Upper lobe of left lung (tissue), 6 donors: ENCODE measurements at places on chromosomes 2 and 18. TPM values are rescaled to one million over a fixed set of nuclear protein-coding genes. Genes with fewer than 3 reads are reported as not detected.
A peak's percentile ranks its signal among the peaks of the same experiment; 100 is the strongest.

DNA sequence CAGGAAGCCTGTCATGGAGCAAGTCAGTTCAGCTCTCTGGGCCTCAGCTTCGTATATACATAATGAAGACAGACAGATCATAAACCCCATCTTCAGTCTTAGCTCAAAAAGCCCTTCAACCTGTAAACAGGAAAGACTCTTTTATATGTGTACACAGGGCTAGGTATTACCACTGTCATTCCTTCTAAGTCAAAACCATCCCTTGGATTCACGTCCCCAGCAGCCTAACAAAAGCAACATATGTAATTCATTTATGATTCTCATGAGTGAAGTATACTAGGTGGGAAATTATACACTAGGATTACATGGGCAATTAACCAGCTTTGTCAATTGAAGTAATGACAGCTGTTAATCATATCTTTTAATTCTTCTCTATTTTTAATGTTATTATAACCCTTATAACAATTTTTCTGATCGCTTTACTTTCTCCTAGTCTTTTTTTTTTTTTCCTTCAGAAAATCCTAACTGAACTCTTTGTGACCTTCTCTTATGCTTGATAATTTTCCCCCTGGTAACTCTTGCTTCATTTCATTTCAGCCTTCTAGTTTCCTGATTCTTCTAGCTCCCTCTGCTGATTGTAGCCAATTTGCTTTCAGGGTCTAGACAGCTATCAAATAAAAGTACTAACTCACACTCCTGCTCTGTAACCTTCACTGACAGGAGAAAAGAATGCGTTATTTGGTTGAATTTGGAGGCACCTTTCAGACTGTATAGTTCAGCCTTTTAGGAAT, 99.7 kb downstream of the RBM43 start:
- no peak for DNase-seq

GRCh38 chr2:11955884-11956291, 209.5 kb downstream of the LPIN1 start:
- DNase-seq = no peak

GRCh38 chr2:227612546-227613271, 1.9 kb downstream of the SCYGR3 start:
- no peak for DNase-seq

GRCh38 chr18:40926679-40927078, 1028.4 kb upstream of the PIK3C3 start:
- no peak for DNase-seq

DNA sequence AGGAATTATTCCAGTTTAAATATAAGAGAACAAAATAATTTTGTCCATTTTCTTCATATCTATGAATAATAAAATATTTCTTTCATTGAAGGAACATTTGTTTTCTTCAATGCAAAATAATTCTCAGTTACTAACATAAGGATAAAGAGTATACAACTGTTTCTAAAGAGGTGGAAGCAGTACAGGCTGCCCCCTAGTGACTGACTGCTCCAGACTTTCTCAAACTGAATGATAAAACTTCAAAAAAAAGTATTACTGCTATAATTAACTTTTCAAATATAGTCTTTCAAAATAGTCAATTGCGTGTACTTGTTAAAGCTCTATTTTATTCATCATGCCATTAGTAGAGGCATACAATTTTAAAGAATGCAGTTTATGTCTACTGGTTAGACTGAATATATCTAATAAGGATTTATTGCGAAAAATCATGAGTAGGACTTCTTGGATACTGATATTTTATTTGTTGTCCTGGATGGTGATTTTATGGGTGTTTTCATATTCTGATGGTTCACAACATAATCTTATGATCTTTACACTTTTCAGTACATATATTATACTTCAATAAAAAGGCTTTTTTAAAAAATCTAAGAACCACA, 100.1 kb downstream of the WDPCP start:
- no peak for DNase-seq

GRCh38 chr18:58980991-58981390, 116.3 kb downstream of the ZNF532 start:
- no peak for DNase-seq

DNA sequence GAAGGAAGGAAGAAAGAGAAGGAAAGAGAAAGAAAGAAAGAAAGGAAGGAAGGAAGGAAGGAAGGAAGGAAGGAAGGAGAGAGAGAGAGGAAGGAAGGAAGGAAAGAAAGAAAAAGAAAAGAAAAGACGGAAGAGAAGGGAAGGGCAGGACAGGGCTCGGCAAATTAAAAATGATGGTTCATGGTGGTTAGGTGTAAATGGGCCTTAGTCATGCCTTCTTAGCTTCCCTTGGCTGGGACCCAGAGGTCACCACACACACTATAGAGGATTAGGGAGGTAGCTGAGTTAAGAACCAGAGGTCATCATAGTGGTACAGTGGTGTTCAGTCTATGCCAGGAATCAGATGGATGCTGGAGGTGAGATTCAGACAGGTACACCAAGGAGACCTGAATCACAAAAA, 9.3 kb upstream of the ATL2 start:
- DNase-seq = no peak

GRCh38 chr2:113851640-113852039, 38.2 kb upstream of the ACTR3 start:
- no peak for DNase-seq

DNA sequence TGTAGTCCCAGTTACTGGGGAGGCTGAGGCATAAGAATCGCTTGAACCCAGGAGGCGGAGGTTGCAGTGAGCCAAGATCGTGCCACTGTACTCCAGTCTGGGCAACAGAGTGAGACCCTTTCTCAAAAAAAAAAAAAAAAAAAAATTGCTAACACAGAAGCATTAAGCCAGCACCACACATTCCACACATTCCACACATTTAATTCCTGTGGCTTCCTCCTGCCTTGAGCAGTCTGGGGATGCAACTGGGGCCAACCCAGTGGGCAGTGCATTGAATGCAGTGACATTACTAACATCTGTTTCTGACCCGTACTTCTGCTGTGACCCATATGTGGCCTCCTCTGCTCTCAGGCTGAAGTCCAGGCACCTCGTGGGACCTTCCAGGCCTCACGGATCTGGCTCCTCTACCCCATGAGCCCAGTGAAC, 107.0 kb downstream of the BCL2L11 start:
- no peak for DNase-seq

GRCh38 chr2:168705534-168706470, 96.6 kb upstream of the NOSTRIN start:
- no peak for DNase-seq

- DNase-seq = no peak
These were observed 75.4 kb upstream of the PGAP1 start for GRCh38 chr2:197001921-197002320.

DNA sequence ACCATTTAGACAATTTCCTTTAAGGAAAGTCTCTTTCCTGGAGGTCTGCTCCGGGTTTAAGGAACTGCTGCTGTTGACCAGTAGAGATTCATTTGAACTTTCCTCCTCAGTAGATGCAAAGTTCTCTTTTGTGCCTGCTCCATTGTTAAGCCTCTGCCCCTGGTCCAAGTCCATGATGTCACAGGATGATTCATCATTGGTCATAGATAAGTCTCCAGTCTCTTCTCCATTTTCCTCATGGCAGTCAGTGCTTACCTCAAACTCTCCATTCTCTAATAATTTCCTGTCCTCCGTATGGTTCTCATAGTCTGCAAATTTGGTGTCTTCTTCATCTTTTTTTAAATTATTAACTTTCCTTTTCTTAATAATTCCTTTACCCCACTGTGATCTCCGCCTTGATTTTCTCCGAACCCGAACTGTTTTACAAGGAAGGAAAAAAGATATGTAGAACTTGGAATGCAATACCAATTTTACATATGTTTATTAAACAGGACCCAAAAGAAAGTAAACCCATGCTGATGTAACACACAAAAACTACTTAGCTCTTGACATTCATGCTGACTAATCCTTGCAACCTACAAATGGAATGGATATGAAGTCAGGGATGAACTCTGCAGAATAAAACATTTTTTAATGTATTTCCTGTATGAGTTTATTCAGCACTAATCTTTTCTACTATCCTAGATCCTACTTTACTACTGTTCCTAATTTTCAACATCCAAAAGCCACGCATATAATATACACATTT, 169.1 kb downstream of the ATAD2B start:
- no peak for DNase-seq

GRCh38 chr2:4077017-4077416, 373.6 kb downstream of the DCDC2C start:
- DNase-seq = no peak

- DNase-seq = no peak
These were observed at the start of gene TEX51 for GRCh38 chr2:126898636-126899035. TSS of gene TEX51 (plus strand) at chr2:126898890. CDS start at chr2:126898919, 29 bp downstream.

GRCh38 chr2:96116424-96116878, at the start of gene ADRA2B:
TSS of gene ADRA2B (minus strand) at chr2:96116571. CDS start at chr2:96116149, 422 bp downstream.
- peak; percentile 76 for DNase-seq

- no peak for DNase-seq
These were observed 33.8 kb upstream of the DNAJC10 start for GRCh38 chr2:182682210-182682609.

DNA sequence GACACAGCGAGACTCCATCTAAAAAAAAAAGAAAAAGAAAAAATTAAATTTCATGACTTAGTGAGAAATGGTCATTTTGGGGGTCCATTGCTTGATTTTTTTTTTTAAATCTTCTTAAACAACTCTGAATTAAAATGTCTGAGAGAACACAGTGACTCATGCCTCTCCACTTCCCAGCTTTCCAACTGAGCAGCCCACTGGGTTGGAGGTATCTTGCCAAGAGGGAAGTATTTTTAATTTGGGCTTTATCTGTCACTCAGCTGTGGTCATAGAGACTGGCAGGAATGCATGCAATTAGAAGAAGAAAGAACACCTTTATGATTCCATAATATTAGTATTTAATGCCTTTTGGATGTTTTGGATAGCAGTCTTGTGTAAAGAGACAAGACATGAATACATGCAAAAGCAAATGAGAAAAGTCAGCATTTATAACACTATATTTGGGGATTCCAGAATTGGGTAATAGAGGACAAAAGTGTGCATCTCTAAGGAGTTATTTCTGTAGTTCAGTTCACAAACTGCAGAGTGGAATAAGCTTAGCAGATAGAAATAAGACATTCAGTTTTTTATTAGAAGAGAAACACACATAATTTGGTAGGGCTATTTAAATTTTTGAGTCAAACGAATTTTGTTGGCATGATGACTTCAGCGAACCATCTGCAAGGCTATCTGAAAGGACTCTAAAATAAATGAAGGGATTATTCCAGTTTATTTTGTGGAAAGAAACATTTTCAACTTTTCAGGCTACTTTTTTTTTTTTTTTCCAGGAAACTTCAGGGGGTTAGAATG, 254.8 kb downstream of the TGIF1 start:
- no peak for DNase-seq

GRCh38 chr2:96680561-96681141, 38.1 kb downstream of the FER1L5 start:
- DNase-seq = no peak

DNA sequence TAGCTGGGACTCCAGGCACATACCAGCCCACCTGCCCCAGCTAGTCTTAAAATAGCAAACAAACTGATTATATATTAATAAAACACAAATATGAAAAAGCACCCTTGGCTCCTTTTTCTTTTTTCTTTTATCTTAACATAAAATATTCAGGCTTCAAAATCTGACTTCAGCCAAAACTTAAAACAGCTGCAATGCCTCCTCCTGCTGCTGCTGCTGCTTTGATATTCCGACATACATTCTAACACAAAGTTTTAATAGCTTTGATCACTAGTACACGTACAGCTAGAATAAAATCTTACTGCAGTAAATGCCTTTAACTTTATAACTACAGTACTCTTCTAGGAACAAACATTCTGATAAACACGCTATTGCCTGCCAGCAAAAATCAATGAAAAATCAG, 71.4 kb upstream of the RNU4ATAC start:
- DNase-seq = no peak

DNA sequence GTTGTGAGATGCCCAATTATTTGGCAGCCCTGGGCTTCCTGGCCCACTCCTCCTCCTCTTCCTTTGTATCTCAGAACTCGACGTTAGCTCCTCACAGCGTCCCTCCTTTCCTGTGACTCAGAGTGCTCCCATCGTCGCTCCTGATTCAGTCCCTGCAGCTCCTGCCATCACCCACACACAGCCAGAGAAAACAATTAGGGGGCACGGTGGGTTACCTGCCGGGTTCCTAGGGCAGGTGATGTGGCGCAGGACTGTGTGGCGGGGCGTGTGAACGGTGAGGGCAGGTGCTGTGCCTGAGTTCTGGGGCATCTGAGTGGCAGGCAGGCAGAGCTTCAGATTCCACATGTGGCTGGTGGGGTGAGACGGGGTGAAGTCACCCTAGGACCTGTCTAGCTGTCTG, 42.6 kb downstream of the GLI2 start:
- DNase-seq = no peak

GRCh38 chr2:54808661-54809060, 85.2 kb downstream of the EML6 start:
- no peak for DNase-seq

DNA sequence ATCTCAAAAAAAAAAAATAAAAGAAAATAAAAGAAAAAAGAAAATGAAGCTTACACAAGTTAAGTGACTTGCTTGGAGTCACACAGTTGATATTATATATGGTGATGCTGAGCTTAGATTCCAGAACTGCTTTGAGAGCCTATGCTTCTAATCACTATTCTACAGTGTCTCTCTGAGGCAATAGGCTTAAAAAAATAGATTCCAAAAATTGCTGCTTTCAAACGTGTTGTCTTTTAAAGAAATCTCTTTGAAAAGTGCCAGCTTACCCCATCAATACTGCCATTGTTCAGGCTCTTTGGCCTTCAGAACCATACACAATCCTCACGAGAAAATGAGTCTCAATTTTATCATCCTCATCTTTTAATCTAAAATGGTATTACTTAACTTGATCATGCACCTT, 102.6 kb downstream of the CDK15 start:
- DNase-seq = no peak

- DNase-seq = peak; percentile 54
These were observed 69.7 kb upstream of the CTDP1 start for GRCh38 chr18:79609841-79610281.

DNA sequence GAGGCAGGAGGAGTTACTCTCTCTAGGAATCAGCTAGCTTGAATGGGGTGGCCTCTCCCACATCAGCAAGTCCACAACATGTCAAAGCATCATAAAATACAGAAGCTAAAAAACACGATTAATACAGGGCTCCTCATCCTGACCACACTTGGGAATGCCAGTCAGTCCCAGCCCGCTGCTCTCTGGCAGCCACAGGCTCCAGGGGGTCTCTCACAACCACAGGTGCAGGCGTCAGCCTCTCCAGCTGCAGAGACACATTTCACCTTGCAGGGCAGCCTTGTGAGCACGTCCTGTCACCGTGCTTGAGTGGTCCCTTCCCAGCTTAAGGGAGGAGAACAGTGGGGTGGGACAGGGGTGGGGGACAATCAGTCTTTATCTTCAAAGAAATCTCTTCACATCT, 137.4 kb upstream of the SH3BP4 start:
- DNase-seq = peak; percentile 22

CDH2 gene
- 0.67 TPM for total RNA-seq

NPPC gene
- total RNA-seq = not detected

HOXD11 gene
- total RNA-seq = not detected

PDCD1 gene
- 0.49 TPM for total RNA-seq

DPP10 gene
- 0.46 TPM for total RNA-seq

MFF gene
- 90.7 TPM for total RNA-seq

ACVR1C gene
- not detected for total RNA-seq

UGT1A4 gene
- total RNA-seq = 0.69 TPM

CCDC68 gene
- 37.7 TPM for total RNA-seq

NUP35 gene
- 9.4 TPM for total RNA-seq

CCNT2 gene
- total RNA-seq = 33.1 TPM

PAX3 gene
- not detected for total RNA-seq

CPS1 gene
- total RNA-seq = 1.9 TPM

RPL31 gene
- 1,011 TPM for total RNA-seq

STON1 gene
- 23.4 TPM for total RNA-seq

GREB1L gene
- total RNA-seq = 0.69 TPM

SLC20A1 gene
- total RNA-seq = 52.9 TPM

DNAJC5G gene
- total RNA-seq = not detected
